ENCODE measurements at places on chromosomes 3 and 15.

DNA sequence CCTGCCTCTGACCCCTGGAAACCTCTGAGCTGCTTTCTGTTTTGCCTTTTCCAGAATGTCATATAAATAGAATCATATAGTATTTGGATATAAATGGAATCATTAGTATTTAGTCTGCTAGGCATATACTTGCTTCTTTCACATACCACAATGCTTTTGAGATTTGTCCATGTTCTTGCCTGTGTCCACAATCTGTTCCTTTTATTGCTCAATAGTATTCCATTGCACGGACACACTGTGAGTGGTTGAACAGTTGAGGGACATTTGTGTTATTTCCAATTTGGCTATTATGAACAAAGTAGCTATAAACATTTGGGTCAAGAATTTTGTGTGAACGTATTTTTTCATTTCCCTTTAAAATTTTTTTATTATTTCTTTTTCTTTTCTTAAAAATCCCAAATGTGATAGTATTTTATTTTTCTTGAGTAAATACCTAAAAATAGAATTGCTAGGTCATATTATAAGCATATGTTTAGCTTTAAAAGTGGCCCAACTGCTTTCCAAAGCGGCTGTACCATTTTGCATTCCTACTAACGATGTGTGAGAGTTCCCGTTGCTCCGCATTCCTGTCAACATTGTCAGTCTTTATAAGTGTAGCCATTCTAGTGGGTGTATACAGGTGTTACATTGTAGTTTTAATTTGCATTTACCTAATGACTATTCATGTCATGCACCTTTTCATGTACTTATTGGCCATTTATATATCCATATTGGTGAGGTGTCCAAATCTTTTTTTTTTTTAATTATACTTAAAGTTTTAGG lies 26.5 kb downstream of the WDR53 start:
- DNase-seq: no peak

DNA sequence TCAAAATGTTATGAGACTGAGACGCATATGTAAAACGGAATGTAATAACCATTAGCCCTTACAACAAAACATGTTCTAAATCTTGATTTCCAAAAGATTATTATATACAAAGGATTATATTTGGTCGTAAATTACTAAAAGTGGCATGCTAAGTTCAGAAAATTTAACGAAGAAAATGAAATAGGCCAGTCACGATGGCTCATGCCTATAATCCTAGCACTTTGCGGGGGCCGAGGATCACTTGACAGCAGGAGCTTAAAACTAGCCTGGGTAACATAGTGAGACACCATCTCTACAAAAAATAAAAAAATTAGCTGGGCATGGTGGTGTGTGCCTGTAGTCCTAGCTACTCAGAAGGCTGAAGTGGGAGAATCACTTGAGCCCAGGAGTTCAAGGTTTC lies 29.0 kb downstream of the ACAD11 start:
- no peak for DNase-seq

GRCh38 chr15:40466426-40467260 lies 4.1 kb upstream of the CHST14 start:
- DNase-seq: no peak

DNA sequence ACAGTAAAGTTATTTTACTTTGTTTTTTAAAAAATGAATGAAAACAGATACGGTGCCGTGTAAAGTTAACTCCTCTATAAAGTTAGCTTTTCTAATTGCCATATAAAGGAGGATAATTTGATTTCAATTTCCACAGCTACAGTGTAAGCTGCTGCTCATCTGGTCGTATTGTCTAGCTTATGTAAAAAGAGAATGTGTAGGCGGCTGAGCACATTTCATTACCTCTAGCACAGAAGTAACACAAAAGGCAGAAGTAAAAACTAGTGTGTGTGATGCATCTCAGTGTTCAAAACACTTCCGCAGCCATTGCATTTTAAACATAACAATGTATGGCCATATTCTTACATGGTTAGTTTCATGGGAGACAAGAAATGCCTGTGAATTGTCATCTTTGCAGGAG lies 105.0 kb upstream of the P2RY1 start:
- DNase-seq: no peak

DNA sequence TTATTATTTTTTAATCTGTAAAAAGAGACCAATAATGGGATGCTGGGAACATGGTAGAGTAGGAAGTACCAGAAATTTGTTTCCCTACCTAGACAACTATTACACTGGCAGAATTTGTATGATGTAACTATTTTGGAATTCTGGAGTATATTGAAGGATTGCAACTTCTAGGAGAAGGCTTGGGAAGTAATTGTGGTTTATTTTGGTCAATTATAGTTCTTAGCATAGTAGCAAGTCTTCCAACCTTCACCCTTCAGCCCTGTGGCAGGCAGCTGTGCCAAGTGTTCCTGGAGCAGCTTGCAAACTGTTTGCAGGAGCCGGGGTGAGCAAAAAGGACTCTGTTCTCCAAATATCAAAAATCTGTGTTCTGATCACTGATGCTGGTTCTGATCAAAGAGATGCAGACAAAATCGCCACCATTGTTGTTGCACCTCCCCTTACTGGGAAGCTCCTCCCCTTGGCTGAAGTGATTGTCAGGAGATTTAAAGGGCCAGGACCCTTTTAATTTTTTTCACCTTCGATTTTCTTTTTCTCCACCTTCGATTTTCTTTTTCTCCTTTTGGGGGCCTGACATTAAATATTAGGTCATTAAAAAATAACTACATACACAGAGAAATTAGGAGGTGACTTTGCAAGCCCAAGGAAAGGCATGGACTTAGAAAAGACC lies 363.3 kb downstream of the SLC9A9 start:
- DNase-seq: no peak

- no peak for DNase-seq
Measured at GRCh38 chr3:112560307-112560706, 1.5 kb downstream of the ATG3 start.
